ENCODE measurements at places on chromosomes 2 and 18.

GRCh38 chr2:70931376-70932000 lies 4.2 kb upstream of the ATP6V1B1 start:
- DNase-seq: no peak

- DNase-seq: no peak
Observed at GRCh38 chr2:181471226-181471625, 14.0 kb downstream of the ITGA4 start.

- DNase-seq: no peak
Observed at GRCh38 chr2:586641-587076, 90.5 kb downstream of the TMEM18 start.

DNA sequence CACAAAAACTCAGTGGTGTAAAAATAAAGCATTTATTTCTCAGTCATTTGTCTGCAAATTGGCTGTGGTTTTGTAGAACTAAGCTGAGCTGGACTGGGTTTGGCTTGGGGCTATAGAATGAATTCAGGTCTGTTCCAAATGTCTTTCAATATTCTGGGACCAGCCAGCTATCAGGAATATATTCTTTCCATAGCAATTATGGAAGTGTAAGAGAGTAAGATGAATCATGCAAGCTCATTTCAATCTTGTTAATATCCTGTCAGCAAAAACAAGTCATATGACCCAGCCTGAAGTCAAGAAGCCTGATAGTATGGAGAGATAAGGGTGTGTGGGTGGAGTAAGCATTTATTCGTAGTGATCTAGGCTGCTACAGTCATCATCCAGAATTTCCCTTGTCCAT lies 481.0 kb upstream of the CDH2 start:
- DNase-seq: no peak

GRCh38 chr2:74036450-74037195 lies 51.9 kb downstream of the TET3 start:
- no peak for DNase-seq

GRCh38 chr18:28136071-28136470 lies 40.9 kb downstream of the CDH2 start:
- no peak for DNase-seq

- DNase-seq: no peak
Observed at GRCh38 chr2:64972426-64972825, 16.8 kb upstream of the SLC1A4 start.

- DNase-seq: no peak
Observed at GRCh38 chr2:134078354-134078753, 175.5 kb upstream of the MGAT5 start.

GRCh38 chr2:172970660-172971059 lies 105.0 kb upstream of the MAP3K20 start:
- no peak for DNase-seq

- DNase-seq: no peak
Observed at GRCh38 chr18:56196495-56197225, 441.7 kb downstream of the TXNL1 start.

- DNase-seq: no peak
Observed at GRCh38 chr2:131349021-131349420, 14.9 kb downstream of the RAB6D start.

DNA sequence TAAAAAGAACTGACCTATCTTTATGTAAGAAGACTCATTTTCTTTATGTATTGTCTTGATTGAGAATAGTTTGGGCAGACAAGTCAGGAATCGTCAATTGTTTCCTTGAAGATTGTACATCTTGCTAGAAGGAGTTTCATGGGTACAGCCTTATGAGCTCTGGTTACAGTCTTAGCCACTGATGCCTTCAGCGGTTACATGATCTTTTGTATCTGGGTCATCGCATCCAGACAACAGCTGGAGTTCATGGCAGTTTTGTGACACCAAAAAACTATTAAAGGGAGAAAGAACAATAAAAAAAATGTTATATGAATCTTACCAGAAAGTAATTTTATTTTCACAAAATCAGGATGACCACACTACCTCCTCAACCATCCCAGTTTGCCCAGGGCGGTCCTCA lies 520.5 kb upstream of the CDH7 start:
- no peak for DNase-seq

- no peak for DNase-seq
Observed at GRCh38 chr18:32301976-32302743, 112.3 kb downstream of the MEP1B start.

DNA sequence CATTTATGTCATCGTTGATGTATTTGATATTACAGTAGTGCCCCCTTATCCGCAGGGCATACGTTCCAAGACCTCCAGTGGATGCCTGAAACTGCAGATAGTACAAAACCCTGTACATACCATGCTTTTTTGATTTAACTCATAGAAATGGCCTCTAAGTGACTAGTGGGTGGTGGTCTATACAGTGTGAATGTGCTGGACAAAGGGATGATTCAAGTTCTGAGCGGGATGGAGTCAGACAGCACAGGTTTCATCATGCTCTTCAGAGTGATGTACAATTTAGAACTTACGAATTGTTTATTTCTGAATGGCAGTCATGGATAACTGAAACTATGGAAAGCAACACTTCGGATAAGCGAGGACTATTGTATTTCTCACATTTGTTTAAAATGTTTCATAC lies 473.1 kb upstream of the FANCL start:
- DNase-seq: no peak

GRCh38 chr2:207223051-207223450 lies 57.3 kb upstream of the KLF7 start:
- DNase-seq: no peak

- no peak for DNase-seq
Observed at GRCh38 chr2:17148407-17149145, 369.7 kb downstream of the RAD51AP2 start.

GRCh38 chr2:216572582-216573578 lies 60.3 kb upstream of the IGFBP2 start:
- DNase-seq: no peak

DNA sequence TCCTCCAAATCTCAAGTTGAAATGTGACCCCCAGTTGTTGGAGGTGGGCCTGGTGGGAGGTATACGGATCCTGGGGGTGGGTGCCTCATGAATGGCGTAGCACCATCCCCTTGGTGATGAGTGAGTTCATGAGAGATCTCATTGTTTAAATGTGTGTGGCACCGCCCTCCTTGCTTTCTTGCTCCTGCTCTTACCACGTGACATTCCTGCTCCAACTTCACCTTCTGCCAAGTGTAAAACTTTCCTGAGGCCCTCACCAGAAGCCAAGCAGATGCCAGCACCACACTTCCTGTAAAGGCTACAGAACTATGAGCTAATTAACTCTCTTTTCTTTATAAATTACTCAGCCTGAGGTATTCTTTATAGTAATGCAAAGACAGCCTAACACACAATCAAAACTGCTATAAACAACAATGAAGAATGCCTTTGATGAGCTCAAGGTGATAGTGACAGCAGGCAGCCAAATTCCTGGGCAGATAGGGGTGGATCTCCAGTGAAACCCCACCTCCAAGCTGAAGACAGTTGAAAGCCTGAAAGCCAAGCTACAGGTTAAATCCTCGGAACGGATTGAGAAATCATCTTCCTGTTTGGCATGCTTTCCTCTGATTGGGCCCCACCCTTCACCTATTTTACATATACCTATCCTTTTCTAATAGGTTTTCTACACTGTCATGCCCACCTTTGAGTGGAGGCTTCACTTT lies 26.9 kb downstream of the MCEE start:
- DNase-seq: no peak

DNA sequence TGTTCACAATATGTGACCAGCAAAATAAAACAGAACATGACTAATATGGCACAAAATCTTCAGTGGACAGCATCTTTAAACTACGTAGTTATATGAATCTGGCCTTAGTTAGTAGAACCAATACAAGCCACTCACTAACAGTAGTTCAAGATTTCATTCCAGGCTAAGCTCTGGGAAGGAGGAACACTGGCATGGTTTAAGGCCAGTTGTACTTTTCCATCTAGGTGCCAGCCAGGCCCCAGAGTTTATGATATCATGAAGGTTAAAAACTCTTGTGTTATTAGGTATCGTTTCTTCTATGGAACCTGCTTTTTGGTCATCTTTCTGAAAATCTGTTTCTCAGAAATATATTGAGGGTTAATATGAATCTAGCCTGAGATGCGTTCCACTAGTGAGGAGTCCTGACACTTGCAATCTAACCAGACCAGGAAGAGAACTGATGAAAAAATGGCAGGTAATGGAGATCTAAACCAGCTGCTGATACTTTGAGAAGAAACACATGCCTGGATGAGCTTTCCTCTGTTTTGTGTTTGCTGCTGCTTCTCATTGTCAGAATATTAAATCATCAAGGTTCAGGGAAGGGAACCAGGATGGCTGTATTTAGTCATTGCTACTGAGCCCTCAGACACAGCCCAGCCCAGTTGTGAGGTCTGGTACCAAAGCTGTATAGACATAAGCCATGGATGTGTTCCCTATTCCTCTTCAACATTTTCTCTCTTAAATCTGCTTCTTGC lies 182.8 kb upstream of the SETBP1 start:
- DNase-seq: no peak

DNA sequence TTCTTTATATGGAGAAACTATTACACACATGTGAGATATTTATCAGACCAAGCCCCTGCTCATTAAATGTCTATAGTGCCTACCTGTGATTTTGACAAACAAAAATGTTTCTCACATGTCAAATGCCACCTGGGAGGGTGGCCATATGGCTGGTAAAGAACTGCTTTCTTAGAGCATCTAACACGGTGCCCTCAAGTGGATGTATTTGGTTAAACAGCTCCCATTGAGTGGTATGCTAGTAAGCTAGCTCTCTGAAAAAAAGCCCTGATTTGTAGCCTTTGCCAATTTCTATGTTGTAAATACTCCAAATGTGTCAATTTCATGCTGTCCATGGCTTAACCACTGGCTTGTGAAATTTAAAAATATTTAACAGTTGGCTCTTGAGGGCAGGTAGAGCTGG lies 94.6 kb downstream of the PMAIP1 start:
- no peak for DNase-seq

Measured in glomerular endothelial cell (primary cell).